ENCODE measurements at places on chromosomes 16 and 17. TPM values are rescaled to one million over a fixed set of nuclear protein-coding genes. Genes with fewer than 3 reads are reported as not detected.

DHX58 gene
- 6.3 TPM for total RNA-seq

SPNS3 gene
- total RNA-seq: 0.49 TPM

MRPL58 gene
- 25.1 TPM for total RNA-seq

ACBD4 gene
- total RNA-seq: 9.0 TPM

CDH1 gene
- 15.0 TPM for total RNA-seq

ZDHHC1 gene
- 11.1 TPM for total RNA-seq

TBC1D3I gene
- not detected for total RNA-seq

SMIM5 gene
- total RNA-seq: 3.5 TPM

RPRML gene
- total RNA-seq: not detected

NKD1 gene
- total RNA-seq: 15.0 TPM

AHSP gene
- 21.1 TPM for total RNA-seq

LPO gene
- total RNA-seq: 0.44 TPM

FN3K gene
- total RNA-seq: 19.8 TPM

C17orf78 gene
- not detected for total RNA-seq

LDHD gene
- total RNA-seq: 6.6 TPM

IL34 gene
- 11.3 TPM for total RNA-seq

MYH8 gene
- total RNA-seq: 63.4 TPM

CES3 gene
- 0.77 TPM for total RNA-seq

TNK1 gene
- 2.4 TPM for total RNA-seq

ACAP1 gene
- total RNA-seq: 6.2 TPM

GUCY2D gene
- total RNA-seq: 26.8 TPM

HSF5 gene
- 0.44 TPM for total RNA-seq

WFDC1 gene
- 46.3 TPM for total RNA-seq

MYH11 gene
- total RNA-seq: 190 TPM

TP53TG3D gene
- total RNA-seq: not detected

HIC1 gene
- total RNA-seq: 38.4 TPM

PLCG2 gene
- total RNA-seq: 10.2 TPM

HBA1 gene
- 1,075 TPM for total RNA-seq

VAT1 gene
- total RNA-seq: 73.2 TPM

BICDL2 gene
- 3.1 TPM for total RNA-seq

CACNG3 gene
- 4.6 TPM for total RNA-seq

STH gene
- total RNA-seq: not detected

MT1G gene
- total RNA-seq: not detected

EVPLL gene
- total RNA-seq: 0.33 TPM

JPT1 gene
- 76.7 TPM for total RNA-seq

SMPD3 gene
- total RNA-seq: 34.7 TPM

NHERF2 gene
- total RNA-seq: 36.8 TPM

KRT33A gene
- total RNA-seq: not detected

GPR179 gene
- 10.4 TPM for total RNA-seq

FOXN1 gene
- total RNA-seq: not detected

KRTAP1-5 gene
- not detected for total RNA-seq

ANKRD40CL gene
- total RNA-seq: not detected

ZCCHC14 gene
- 45.5 TPM for total RNA-seq

KRT12 gene
- 50.0 TPM for total RNA-seq

GINS2 gene
- 7.0 TPM for total RNA-seq

ADGRG3 gene
- 1.4 TPM for total RNA-seq

KRTAP16-1 gene
- total RNA-seq: not detected

TANGO6 gene
- 34.4 TPM for total RNA-seq

ENO3 gene
- total RNA-seq: 174 TPM

PITPNM3 gene
- 5.3 TPM for total RNA-seq

All from camera-type eye (tissue), 1 donor.